ENCODE measurements at places on chromosomes 1 and 21.
A peak's percentile ranks its signal among the peaks of the same experiment; 100 is the strongest.

DNA sequence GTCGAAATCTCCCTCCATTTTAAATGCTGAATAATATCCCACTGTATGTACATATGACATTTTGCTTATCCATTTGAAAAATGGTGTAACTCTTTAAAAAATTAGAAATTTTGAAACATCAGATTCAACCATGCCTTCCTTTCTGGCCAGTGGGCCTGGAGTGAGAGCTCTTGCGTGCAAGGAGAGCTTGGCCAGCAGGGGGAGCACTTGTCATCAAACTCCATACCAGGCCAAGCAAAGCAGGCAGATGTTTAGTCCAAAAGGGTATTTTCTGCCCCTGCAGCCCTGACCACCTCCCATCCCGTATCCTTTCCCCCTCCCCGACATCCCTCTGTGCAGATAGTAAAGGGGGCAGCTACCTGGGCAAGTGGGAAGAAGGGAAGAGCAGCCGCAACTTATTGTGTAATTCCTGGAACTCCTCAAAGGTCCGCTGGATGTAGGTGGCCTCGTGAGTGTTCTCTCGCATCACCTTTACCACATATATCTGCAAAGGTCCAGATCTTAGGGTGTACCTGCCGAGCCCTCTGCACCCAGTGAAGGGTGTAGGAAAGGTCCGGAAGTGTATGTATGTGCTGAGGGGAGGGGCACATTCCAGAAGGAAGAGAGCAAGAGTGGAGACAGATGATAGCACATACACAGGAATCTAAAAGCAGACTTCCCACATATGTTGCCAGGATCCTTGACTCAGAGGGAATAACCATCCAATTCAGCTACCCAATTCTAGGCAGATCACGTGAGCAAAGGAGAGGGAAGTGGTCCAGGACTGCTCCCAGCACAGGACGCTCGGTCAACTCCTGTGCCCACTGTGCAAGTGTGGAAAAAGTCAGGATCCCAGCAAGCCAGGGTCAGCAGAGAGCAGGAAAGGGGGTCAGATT lies 19.9 kb upstream of the PPP1R15B start:
- no peak overlapping the region for H3K4me3 ChIP-seq
- no peaks in the 10 kb centered on the region for H3K27me3 ChIP-seq
- DNase-seq: peak; percentile 89
- H3K36me3 ChIP-seq: peaks cover 4% of the 10 kb centered on the region

DNA sequence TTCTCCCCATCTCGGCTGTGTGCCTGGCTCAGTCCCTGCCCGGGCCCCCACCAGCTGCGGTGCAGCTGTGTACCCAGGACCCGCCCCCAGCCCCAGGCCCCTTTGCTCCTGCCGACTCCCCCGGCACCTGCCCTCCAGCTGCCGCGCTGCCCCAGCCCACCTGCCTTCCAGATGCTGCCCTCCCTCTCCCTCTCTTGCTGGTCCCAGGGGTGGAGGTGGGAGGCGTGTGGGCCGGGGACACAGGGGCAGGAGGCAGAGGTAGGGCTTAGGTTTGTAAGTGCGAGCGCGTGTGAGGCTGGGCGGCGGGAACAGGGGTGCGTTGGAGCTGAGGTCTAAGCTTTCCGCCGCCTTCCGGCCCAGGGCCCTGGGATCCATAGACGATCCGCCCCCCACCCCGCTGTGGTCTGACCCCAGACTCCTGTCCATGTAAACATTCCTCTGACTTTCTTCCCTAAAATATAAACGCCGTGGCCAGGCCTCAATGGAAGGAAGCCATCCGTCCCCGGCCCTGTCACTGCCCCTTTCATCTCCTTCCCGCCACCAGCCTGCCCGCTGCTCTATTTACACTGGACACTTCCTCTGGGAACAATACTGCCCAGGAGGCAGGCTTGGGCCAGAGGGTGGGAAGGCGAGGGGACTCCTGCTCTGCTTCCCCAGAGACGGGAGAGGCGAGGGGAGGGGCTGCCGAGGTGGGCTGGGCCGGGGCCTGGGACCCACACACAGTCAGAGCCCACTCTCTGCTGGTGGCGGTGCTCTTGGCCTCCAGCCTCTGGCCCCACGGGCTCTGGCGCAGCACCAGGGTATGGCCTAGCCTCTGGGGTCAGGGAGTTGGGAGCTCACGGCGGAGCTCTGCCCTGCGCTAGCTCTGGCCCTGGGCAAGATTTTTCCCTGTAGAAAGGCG lies 128.3 kb downstream of the CASZ1 start:
- H3K36me3 ChIP-seq: no peaks in the 10 kb centered on the region
- DNase-seq: no peak
- H3K4me3 ChIP-seq: no peak overlapping the region
- H3K27me3 ChIP-seq: no peaks in the 10 kb centered on the region
- H3K27ac ChIP-seq: peak overlapping the region; percentile 42
- H3K4me1 ChIP-seq: no peaks in the 10 kb centered on the region

- no peaks in the 10 kb centered on the region for H3K36me3 ChIP-seq
- H3K27ac ChIP-seq: no peak overlapping the region
- DNase-seq: no peak
- H3K4me1 ChIP-seq: no peaks in the 10 kb centered on the region
- no peaks in the 10 kb centered on the region for H3K27me3 ChIP-seq
- no peak overlapping the region for H3K4me3 ChIP-seq
These were observed 268.4 kb upstream of the USP24 start for GRCh38 chr1:55483523-55483922.

DNA sequence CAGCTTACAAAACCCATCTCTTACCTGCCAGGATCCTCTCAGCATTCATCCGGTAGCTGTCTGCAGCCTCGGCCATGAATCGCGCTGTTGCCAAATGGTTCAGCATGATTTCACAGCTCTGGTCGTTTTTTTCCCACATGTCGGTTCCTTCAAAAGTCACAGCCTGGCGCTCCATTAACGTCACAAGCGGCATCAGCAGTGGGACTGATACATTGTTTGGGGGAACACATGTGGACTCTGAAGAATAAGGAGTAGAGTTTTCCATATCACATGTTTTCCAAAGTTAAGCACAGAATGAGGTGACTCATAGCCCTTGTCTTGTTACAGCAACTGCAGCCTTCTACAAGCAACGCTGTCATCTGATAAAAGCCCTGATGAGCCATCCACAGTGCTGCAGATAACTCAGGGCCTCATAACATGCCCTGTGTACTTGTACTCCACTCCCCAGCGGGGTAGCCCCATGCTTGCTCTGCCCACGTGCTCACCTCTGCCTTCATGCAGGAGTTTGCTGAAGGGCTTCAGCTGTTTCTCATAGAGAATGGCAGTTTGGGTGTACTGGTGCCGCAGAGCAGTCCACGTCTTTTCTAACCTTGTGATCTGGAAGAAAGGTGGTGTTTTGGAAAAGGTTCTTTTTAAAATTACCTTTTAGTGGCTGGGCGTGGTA lies 114.2 kb downstream of the BCAR3 start:
- no peak for DNase-seq
- no peaks in the 10 kb centered on the region for H3K36me3 ChIP-seq
- peaks cover 3% of the 10 kb centered on the region for H3K4me1 ChIP-seq
- H3K27ac ChIP-seq: no peak overlapping the region
- H3K4me3 ChIP-seq: no peak overlapping the region

DNA sequence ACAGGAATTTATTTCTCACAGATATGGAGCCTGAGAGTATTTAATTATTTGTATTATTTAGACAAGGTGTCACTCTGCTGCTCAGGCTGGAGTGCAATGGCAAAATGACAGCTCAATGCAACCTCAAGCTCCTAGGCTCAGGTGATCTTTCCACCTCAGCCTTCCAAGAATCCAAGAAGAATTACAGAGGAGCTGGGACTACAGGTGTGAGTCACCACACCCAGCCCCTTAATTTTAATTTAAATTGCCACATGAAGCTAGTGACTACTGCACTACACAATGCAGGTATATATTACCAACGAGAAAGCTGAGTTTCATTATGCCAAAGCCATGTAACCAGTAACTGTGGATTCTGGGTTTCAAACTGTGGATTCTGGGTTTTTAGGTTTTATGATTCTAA lies 2.1 kb downstream of the KHDC4 start:
- H3K27ac ChIP-seq: no peak overlapping the region
- DNase-seq: no peak
- H3K4me1 ChIP-seq: no peaks in the 10 kb centered on the region
- no peak overlapping the region for H3K4me3 ChIP-seq

GRCh38 chr1:15167386-15167785 lies 13.8 kb downstream of the TMEM51 start:
- no peak overlapping the region for H3K27ac ChIP-seq
- no peak overlapping the region for H3K4me3 ChIP-seq
- DNase-seq: no peak
- H3K36me3 ChIP-seq: no peaks in the 10 kb centered on the region
- H3K4me1 ChIP-seq: no peaks in the 10 kb centered on the region
- no peaks in the 10 kb centered on the region for H3K27me3 ChIP-seq

GRCh38 chr1:111274653-111275052 lies 16.0 kb upstream of the CHIA start:
- no peak for DNase-seq
- H3K27ac ChIP-seq: no peak overlapping the region
- no peaks in the 10 kb centered on the region for H3K4me1 ChIP-seq
- H3K36me3 ChIP-seq: no peaks in the 10 kb centered on the region
- H3K4me3 ChIP-seq: no peak overlapping the region

- H3K27ac ChIP-seq: no peak overlapping the region
- no peaks in the 10 kb centered on the region for H3K36me3 ChIP-seq
- DNase-seq: no peak
- no peaks in the 10 kb centered on the region for H3K27me3 ChIP-seq
- H3K4me3 ChIP-seq: no peak overlapping the region
- no peaks in the 10 kb centered on the region for H3K4me1 ChIP-seq
These were observed 137.4 kb downstream of the ADGRL4 start for GRCh38 chr1:78869136-78869535.

- H3K4me1 ChIP-seq: peaks cover 3% of the 10 kb centered on the region
- H3K4me3 ChIP-seq: no peak overlapping the region
- DNase-seq: no peak
- no peaks in the 10 kb centered on the region for H3K36me3 ChIP-seq
These were observed 22.0 kb downstream of the RLF start for GRCh38 chr1:40183055-40183710.

DNA sequence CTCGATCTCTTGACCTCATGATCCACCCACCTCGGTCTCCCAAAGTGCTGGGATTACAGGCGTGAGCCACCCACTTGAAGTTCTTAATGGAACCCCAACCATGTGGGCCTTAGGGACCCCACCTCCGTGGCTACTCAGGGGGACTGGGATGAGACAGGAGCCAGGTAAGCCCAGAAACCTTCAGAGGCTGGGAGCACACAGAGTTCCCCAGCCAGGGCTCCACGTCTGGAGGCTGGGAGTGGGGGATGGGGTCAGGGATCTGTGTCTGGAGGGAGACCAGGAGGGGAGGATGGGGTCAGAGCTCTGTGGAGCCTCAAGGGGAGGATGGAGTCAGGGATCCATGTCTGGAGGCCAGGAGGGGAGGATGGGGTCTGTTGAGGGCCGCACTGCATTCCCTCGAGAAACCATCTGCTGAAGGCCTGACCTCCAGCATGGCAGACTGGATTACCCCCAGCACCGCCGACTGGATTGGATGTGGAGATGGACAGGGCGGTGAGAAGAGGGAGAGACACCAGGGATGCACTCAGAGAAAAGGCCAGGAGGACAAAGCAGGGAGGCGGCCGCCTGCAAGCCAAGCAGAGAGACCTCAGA lies 2.1 kb upstream of the FTCD start:
- H3K27me3 ChIP-seq: no peaks in the 10 kb centered on the region
- no peak overlapping the region for H3K27ac ChIP-seq
- no peak for DNase-seq
- no peaks in the 10 kb centered on the region for H3K36me3 ChIP-seq

DNA sequence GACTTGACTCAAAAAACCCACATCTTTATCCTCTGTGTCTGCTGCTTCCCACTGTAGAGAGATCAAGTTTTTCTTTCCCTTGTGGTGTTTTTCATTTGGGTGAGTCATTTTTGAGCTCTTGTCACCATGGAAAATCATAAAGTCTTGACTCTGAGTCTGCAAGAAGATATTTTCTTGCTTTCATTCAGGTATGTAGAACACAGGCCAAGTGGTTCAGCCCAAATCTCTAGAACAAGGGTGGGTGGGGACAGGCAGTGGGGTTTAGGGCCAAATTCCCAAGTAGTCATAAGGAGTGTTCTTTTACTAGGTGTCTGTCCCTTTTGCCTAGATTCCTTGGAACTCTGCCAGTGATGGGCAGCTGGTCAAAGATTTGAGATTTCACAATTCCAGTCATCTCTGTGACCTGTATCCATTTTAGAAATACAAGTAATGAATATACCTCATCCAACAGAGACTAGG lies 21.5 kb upstream of the ARHGAP29 start:
- H3K36me3 ChIP-seq: no peaks in the 10 kb centered on the region
- no peak overlapping the region for H3K4me3 ChIP-seq
- peaks cover 4% of the 10 kb centered on the region for H3K4me1 ChIP-seq
- DNase-seq: peak; percentile 77
- H3K27me3 ChIP-seq: no peaks in the 10 kb centered on the region

- H3K27me3 ChIP-seq: no peaks in the 10 kb centered on the region
- no peaks in the 10 kb centered on the region for H3K36me3 ChIP-seq
- DNase-seq: no peak
- no peak overlapping the region for H3K27ac ChIP-seq
- no peak overlapping the region for H3K4me3 ChIP-seq
These were observed 413.7 kb downstream of the DISC1 start for GRCh38 chr1:232040260-232040659.

- no peak overlapping the region for H3K27ac ChIP-seq
- DNase-seq: peak; percentile 74
- no peaks in the 10 kb centered on the region for H3K27me3 ChIP-seq
- no peak overlapping the region for H3K4me3 ChIP-seq
- H3K4me1 ChIP-seq: no peaks in the 10 kb centered on the region
These were observed 16.6 kb upstream of the LRRC3 start for GRCh38 chr21:44438531-44439210.

GRCh38 chr1:11929849-11930248 lies 3.6 kb upstream of the KIAA2013 start:
- no peak overlapping the region for H3K4me3 ChIP-seq
- no peaks in the 10 kb centered on the region for H3K36me3 ChIP-seq
- H3K27ac ChIP-seq: no peak overlapping the region

- no peak for DNase-seq
- H3K27me3 ChIP-seq: no peaks in the 10 kb centered on the region
- H3K27ac ChIP-seq: no peak overlapping the region
- no peaks in the 10 kb centered on the region for H3K36me3 ChIP-seq
- H3K4me3 ChIP-seq: no peak overlapping the region
- no peaks in the 10 kb centered on the region for H3K4me1 ChIP-seq
These were observed 14.6 kb downstream of the HUNK start for GRCh38 chr21:31887391-31887841.

GRCh38 chr1:41523949-41524675 lies 39.6 kb upstream of the EDN2 start:
- H3K27ac ChIP-seq: no peak overlapping the region
- H3K36me3 ChIP-seq: no peaks in the 10 kb centered on the region
- H3K27me3 ChIP-seq: no peaks in the 10 kb centered on the region
- no peak overlapping the region for H3K4me3 ChIP-seq
- H3K4me1 ChIP-seq: no peaks in the 10 kb centered on the region
- DNase-seq: no peak

- peak; percentile 88 for DNase-seq
- no peaks in the 10 kb centered on the region for H3K4me1 ChIP-seq
- peak within 1 kb of the TSS; percentile 32 for H3K4me3 ChIP-seq
- H3K36me3 ChIP-seq: no peaks in the 10 kb centered on the region
- H3K27me3 ChIP-seq: no peaks in the 10 kb centered on the region
- H3K27ac ChIP-seq: peak within 1 kb of the TSS; percentile 85
These were observed at the start of gene S100A13 for GRCh38 chr1:153626904-153627714. Gene S100A13, minus strand, starts transcription at chr1:153627505. Its CDS starts 1,033 bp downstream, at chr1:153626472.

- DNase-seq: no peak
- no peaks in the 10 kb centered on the region for H3K36me3 ChIP-seq
- H3K27me3 ChIP-seq: no peaks in the 10 kb centered on the region
- no peak overlapping the region for H3K27ac ChIP-seq
- H3K4me1 ChIP-seq: no peaks in the 10 kb centered on the region
- no peak overlapping the region for H3K4me3 ChIP-seq
These were observed 64.1 kb downstream of the USP24 start for GRCh38 chr1:55150880-55151588.
